ENCODE measurements at places on chromosomes 2 and 18.

- no peak for DNase-seq
These were observed 16.1 kb downstream of the ACOXL start for GRCh38 chr2:110748489-110748867.

GRCh38 chr2:153819501-153819900 is 52.2 kb upstream of the GALNT13 start:
- no peak for DNase-seq

- no peak for DNase-seq
These were observed 1453.9 kb upstream of the NXPH2 start for GRCh38 chr2:140234116-140234515.

- no peak for DNase-seq
These were observed 138.6 kb downstream of the NFATC1 start for GRCh38 chr18:79534356-79534755.

DNA sequence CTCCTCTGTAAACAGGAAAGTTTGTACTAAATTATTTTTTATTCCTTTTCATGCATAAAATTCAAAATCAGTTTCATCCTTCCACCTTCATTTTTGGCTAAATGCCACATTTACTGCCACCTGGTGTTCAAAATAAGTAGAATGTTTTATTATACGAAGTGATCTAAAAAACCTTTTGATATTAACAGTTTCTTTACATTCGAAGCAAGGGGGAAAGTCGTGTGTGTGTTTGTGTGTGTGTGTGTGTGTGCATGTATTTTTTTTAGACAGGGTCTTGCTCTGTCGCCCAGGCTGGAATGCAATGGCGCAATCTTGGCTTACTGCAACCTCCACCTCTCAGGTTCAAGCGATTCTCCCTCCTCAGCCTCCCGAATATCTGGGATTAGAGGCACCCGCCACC is 9.0 kb upstream of the SCN9A start:
- DNase-seq: no peak

- no peak for DNase-seq
These were observed 158.1 kb downstream of the TANC1 start for GRCh38 chr2:159126432-159127022.

- no peak for DNase-seq
These were observed 65.1 kb downstream of the CYB5A start for GRCh38 chr18:74226666-74227065.

DNA sequence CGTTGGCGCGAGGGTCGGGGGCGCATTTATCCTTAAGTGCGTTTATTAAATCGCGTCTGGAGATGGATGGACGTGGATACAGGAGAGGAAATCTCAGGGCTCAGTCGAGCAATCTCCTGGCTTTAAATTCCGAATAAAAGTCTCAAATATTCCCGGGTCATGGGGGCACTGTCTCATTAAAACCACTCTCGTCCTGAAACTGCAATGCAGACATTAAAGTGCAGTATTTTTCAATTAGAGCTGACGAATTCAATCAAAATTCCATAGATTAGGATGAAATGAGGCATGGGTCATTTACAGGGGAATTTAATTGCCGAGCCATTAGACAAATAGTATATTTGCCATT is 10.7 kb upstream of the GBX2 start:
- DNase-seq: no peak

GRCh38 chr2:225124311-225125017 is 82.2 kb upstream of the DOCK10 start:
- DNase-seq: no peak

- no peak for DNase-seq
These were observed 7.1 kb upstream of the GALNT3 start for GRCh38 chr2:165801176-165801575.

- DNase-seq: peak; percentile 16
These were observed 103.5 kb upstream of the CTDP1 start for GRCh38 chr18:79575891-79576685.

DNA sequence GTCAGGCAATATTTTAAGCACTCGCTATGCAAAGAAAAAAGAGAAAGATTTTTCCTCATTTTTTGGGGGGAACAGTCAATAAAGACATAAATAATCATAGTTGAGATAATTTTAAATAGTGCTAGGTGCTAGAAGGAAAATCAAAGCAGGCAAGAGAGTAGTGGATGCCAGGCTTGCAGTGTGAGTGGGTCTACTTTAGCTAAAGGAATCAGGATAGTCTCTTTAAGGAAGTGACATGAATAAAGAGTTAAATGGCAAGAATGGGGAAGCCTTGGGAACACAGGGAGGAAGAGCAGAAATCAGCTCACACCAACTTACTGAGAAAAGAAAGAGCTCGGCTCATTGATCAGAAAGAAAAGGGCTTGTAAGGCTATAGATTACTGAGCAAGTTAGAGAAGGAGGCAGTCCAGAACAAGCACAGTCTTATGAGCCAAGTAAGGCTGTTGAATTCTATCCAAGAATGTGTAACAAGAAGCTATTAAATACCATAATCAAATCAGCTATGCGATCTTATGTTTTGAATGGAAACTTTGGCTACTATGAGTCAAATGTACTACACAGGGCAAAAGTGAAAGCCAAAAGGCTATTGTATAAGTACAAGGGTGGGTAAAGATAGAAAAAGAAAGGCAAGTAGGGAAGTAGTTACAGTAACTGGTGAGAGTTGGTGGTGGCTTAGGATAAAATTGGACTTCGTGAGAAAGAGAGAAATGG is 833.8 kb upstream of the PIK3C3 start:
- DNase-seq: no peak

- no peak for DNase-seq
These were observed 22.2 kb downstream of the METAP1D start for GRCh38 chr2:172021955-172022354.

DNA sequence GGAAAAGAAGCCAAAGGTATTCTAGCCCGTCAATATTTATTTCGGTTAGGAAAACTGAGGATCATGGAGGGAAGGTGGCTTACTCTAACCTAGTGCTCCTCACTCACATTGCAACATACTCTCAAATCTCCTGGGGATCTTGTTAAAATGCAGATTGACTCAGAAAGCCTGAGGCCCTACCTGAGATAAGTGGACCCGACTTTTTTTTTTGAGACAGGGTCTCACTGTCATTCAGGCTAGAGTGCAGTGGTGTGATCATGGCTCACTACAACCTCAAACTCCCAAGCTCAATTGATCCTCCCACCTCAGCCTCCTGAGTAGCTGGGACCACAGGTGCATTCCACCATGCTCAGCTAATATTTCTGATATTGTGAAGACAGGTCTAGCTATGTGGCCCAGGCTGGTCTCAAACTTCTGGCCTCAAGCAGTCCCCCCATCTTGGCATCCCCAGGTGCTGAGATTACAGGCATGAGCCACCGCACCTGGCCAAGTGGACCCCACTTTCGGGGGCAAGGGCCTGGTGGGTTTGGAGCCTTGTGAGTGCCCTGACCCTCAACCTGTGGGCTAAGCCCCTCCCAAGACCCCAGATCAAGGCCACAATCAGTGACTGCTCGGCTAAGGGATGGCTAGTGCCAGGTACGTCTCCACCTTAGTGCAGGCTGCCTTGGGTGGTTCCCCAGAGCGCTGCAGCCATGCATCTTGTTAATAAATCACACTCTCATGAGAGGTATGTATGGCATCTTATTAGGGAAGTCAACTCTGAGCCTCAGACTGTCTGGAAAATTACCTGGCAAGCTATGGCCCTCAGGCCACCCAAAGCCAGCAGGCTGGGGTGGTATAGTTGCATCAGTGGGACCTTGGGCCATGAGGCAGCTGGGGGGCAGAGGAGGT is 1.1 kb upstream of the NEURL3 start:
- no peak for DNase-seq

- DNase-seq: no peak
These were observed 359.1 kb upstream of the CHST9 start for GRCh38 chr18:27544206-27544605.

- no peak for DNase-seq
These were observed 96.4 kb downstream of the MAPRE2 start for GRCh38 chr18:35137632-35138031.

- DNase-seq: no peak
These were observed 64.5 kb downstream of the CAVIN2 start for GRCh38 chr2:191782351-191782750.

DNA sequence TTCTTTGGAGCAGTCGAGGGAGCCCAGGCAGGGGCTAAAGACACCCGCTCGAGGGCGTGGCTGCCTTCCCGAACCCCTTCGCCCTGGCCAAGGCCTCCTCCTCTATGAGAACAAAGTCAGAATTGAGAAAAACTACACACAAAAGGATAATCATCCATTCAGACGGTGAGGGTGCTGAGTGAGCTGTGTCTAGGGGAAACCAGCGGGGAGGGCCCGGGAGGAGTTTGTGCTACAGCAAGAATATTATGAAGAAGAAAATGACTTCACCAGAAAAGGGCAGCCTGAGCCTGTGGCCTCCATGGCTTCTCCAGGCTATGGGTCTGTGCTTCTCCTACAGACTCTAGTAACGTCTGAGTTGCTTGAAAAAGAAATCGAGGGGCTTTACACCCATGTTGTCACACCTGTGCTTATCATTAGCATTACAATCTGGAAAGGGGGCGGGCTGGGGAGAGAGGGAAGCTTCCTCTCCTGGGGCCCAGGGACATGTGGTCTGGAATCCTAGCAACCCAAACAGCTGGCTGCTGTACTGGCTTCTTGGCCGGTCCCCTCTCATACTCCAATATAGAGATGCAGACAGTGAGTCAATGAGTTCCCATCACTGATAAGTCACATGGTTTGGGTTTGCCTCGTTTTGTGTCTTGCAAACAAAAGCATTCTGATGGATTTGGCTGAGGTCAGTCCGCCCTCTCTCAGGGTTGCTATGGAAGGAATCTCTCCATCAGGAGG is 52.0 kb upstream of the ARL4C start:
- DNase-seq: no peak

DNA sequence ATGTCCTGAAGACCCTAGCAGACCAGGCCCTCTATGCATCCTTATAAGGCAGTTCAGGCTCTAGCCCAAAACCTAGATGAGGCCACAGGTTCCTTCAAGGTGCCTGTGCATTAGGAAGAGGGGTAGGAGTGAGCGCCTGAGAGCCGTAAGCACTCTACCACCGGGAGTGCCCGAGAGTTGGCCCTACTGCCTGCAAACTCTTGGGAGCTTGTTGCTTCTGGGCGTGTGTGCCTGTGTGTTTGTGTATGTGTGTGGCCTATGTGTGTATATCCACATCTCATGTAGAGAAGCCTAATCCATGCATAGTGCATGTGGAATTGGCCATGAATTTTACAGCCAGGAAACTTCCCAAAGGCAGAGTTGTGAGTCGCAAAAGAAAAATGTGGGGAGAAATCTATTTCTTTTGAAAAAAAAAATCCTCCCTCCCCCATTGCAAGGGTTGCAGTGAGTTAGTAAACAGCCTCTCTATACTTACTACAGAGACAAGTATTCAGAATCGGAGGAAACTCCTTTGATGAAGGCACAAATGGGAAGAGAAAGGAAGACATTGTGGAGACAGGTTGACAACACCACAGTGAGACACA is 96.8 kb downstream of the ADD2 start:
- no peak for DNase-seq

GRCh38 chr18:9530226-9531009 is 55.1 kb downstream of the RALBP1 start:
- no peak for DNase-seq

GRCh38 chr18:45805551-45805950 is 19.9 kb upstream of the SIGLEC15 start:
- no peak for DNase-seq

- no peak for DNase-seq
These were observed 21.0 kb downstream of the SPOPL start for GRCh38 chr2:138522556-138522955.

DNA sequence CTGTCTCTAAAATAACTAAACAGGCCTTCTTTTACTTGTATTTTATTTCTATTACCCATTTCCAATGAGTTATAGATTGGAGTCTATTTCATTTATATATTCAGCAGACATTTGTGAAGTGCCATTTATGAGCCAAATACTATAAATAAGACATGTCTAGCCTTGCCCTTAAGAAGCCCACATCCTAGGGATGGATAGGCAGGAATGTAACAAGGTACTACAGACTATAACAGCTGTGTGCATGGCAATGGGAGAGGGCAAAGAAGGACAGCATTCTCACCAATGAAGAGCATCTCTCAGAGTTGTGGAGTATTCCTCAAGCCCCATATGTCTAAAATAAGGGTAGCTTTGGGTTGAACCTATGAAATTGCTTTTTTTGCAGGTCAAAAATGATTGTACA is 161.9 kb upstream of the RASGRP3 start:
- no peak for DNase-seq
